ENCODE measurements at places on chromosomes 7 and 10.

DNA sequence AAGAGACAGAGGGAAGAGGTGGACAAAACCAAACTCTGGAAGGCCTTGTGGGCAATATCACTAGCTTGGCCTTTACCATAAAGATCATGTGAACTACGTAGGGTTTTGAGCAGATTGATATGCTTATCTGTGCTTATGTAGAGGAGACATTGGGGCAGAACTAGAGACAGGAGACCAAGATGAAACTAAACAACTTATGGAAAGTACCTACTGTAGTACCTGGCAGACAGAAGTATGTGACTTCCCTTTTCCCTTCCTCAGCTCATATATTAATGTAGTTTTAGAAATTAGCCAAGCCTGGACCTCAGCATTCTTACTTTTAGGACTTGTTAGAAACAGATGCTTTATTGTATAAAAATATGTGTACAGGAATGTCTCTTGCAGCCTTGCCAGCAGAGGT lies 14.0 kb upstream of the IL6 start:
- DNase-seq, result no peak

DNA sequence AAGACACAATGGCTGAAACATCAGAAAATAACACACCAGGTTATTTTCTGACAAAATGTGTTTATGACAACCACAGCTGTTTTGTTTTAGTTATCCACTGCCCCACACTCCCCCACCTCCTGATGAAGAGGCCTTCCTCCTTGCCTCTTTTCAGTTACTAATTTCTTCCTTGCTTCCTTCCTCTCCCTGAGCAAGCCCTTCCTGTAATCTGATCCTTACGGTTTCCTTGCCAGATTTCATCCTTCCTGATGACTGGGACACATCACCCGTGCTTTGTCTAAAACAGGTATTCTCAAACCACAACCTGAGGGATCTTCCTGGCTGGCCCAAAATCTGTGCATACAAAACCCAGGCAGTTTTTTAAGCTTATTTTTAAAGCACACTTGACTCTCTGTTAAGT lies 39.4 kb downstream of the CHST15 start:
- DNase-seq, result no peak

GRCh38 chr10:115871855-115872254 lies 401.2 kb downstream of the GFRA1 start:
- no peak for DNase-seq

DNA sequence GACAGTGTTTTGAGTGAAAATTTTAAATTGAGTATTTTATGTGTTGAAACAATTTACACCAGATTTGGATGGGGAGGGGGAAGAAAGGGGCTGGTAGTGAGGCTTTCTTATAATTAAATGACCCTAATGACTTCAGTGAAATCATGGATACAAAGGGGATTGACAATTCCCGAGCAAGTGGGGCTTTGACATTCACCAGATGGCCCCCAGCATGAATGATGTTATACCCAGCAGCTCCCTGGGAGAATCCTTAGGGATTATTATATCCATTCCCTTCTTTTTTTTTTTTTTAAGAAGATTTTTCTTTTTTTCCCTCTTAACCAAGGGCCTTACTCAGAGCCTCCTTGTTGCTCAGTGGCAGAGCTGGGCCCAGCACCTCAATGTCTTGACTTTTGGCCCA lies 17.9 kb downstream of the PLPP4 start:
- DNase-seq, result no peak

DNA sequence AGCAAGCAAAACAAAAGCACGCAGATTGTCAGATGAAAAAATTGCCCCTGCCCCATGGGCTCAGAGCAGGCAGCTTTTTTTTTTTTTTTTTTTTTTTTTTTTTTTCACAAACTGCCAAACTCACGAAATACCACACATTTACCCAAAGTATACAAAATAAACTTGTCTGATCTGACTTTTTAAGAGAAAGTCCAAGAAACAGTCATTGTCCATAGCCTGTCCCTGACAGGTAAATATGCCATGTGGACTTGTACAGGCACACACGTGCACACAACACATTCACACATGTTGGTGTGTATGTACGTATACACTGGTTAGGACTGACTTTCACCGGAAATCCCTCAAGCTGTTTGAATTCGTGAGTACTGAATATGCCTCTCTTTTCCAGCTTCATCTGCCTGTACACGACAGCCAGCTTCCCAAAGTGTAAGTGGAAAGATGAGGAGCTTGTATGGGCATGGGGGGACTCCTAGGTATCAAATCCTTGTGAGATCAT lies 929 bp upstream of the HGF start:
- no peak for DNase-seq

GRCh38 chr10:78578929-78579328 lies 489.8 kb upstream of the ZMIZ1 start:
- no peak for DNase-seq

GRCh38 chr10:992467-992866 lies 4.2 kb downstream of the GTPBP4 start:
- no peak for DNase-seq

DNA sequence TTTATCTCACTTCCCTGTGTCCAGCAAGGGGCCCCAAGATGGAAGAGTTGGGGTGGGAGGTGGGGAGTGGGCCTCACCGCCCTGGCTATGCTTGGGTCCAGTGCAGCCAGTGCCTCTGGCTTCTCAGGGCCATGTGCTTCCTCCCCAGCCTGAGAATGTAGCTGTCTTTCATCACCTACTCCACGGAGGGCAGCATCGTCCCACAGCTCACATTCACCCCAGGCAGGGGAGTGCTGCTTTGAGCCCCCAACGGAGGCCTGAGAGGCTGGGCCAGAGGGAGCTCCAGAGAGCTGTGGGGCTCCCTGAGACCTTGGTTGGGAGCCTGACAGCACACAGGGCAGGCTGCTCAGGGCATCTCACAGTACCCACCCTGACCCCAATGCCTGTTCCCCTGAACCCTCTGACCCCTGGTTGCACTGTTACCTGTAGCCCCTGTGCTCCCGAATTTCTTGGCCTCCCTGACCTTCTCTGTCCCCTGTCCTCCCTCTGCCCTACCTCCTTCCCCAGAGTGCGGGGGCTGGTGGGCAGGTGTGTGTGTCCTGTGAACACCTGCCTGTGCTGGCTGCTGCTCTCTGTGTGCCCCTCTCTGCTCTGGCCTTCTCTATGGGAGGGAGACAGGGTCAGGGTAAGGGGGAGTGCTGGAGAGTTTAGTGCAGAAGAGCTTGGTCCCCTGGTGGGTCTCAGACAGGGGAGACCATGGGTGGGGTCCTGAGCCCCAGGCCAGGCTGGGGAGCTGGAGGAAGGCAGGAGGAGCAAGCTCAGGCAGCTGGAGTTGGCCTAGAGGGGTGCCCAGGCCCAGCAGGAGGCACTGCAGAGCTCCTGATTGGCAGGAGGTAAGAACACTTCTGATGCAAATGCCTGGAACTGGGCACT lies 19.6 kb upstream of the ZNF488 start:
- no peak for DNase-seq

DNA sequence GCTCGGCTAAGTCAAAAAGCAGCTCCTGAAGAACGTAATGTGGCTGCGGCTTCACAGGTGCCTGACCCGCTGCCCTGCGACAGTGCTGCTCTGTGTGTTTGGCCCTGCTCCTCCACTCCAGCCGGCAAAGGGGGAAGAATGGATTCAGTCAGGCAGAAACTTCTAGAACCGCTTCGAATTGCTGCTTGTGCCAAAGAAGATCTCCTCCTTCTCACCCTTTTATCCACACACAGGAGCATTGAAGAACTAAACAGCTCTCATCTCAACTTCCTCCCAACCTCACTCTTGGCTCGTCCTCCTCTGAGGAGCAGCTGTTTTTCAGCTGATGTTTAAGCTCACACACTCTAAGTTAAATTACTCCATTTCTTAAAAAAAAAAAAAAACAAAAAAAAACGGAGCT lies 651.4 kb downstream of the INHBA start:
- DNase-seq, result no peak

- DNase-seq, result no peak
Measured at GRCh38 chr7:4692055-4692454, 10.0 kb downstream of the FOXK1 start.

GRCh38 chr7:83782628-83783027 lies 133.7 kb upstream of the SEMA3E start:
- DNase-seq, result no peak

DNA sequence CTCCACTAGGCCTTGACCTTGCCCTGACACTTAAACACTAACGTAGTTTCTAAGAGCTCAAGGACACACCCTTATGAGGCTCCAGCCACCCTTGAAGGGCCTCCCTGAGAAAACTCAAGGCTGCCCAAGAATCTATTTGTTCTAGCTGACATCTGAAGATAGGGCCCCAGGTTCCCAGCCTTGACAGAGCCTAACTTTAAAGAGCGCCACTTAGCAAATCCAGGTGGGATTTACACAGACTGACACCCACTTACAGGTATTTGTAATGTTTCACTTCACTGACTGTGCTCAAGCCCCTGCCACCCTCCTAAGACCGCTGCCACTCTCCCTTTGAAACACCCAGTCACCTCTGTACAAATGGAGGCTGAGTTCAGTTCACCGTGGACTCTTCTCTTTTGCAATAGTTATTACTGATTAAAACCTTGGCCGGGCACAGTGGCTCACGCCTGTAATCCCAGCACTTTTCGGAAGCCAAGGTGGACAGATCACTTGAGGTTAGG lies 90.4 kb downstream of the SVOPL start:
- DNase-seq, result no peak

- DNase-seq, result no peak
Measured at GRCh38 chr10:132572545-132572937, 35.0 kb downstream of the INPP5A start.

DNA sequence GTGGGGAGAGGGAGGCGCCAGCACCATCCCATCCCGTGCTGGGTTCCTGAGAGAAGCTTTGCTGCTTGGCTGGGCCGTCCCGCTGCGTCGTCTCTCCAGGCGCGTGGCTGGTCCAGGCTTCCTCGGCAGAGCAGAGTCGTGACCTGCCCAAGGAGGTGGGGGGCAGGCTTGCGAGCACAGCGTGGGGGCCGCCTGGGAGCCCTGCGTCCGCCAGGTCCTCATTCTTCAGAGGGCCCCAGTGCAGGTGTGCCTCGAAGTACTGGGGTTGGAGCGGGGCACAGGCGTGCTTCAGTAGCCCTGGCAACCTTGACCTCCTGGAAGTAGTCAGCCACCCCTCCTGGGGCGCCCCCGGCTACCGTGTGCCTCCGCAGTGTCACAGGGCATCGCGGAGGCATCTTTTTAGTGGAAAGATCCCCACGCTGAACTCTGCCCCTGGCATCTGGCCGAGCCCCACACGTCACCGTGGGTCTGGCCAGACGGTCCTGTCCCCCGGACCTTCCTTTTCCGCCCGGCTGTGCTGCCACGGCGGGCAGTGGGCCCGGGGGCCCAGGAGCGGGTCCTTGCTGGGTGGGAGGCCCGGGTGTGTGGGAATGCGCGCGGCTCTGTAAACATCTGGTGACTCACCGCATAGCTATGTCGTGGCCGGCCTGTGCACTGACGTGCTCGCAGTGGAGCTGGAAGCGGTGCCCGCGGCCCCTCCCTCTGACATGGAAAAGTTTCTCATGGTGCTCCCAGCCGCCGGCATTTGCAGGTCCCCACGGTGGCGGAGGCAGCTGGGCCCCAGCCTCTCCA lies 6.4 kb downstream of the MAFK start:
- DNase-seq, result no peak

DNA sequence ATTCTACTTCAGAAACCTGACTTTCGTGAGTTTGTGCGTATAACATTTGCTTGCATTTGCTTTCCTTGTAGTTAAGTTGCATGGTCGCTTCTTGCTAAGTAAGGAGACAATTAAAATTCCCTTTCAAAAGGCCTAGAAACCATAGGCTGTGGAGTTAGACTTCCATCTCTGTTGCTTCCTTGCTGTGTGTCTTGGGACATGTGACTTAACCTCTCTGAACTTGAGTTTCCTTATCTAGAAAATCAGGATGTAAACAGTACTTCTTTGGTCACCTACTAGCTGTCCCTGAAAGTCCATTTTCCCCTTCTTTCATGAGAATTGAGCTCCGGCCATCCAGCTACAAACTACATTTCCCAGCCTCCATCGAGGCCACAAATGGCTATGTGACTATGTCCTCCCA lies 89.2 kb downstream of the ITIH5 start:
- DNase-seq, result no peak

Measured in NCI-H1930 (cell line).